Stimulated activated CD4-positive, alpha-beta T cell treated with anti-CD3 and anti-CD28 coated beads, Interleukin-12 subunit alpha, Interleukin-12 subunit beta, amount 100 ng/mL, for 48 hours (primary cell): ENCODE measurements at places on chromosomes 3 and 15.

- no peak for DNase-seq
Measured at GRCh38 chr3:48567090-48567489, 3.5 kb upstream of the UCN2 start.

DNA sequence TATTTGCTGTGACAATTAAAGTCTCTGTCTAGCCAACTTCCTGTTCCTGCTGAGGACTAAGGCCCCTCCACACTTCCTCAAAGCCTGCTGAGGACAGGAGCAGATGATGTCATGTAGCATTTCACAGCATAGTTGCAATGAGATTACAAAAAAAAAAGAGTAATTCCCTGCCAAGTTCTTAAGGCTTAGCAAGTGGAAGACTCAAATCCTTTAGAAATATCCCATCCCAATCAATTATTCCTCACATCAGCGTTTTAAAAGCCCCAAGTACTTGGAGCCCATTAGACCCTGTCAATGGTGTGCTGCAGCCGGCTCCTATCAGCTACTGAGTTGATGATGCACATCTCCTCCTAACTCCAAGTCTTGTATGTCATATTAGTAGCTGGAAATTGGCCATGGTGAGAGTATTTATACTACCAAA lies 51.7 kb downstream of the TRANK1 start:
- DNase-seq, result no peak

- DNase-seq, result no peak
Measured at GRCh38 chr3:89227634-89228033, 120.2 kb downstream of the EPHA3 start.

DNA sequence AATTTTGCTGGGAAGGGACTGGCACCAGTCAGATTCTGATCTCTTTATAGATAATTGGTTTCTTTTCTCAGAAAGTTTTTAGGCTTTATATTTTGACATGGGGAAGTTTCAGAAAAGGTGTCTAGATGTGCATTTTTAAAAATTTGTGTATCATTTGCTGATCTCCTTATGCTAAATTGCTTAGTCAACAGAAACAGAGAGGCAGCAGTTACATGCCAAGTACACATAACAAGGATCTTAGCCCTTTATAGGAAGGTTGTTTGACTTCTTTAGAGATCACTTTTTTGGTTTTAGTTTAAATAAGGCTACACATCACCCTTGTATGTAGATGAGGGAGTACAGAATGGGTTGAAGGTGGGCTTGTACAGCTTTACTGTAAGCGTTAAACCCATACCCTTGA lies 53.5 kb downstream of the RAP2B start:
- DNase-seq, result no peak

DNA sequence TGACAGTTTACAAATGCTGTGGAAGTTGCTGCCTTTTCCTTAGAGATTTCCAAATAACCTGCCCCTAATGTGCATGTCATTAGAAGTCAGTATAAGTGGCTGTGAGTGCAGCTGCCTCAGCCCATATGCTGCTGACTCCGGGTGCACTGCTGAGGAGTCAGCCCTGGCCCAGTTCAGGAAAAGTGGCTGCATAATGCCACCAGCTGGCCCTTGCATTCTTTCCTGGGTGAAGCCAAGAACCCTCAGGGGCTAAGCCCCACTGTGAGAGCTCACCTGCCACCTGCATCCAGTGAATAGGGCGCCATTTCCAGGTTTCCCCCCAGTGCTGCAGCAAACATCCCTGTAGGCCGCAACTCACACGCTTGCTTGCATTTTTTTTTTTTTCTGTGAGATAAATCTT lies 139.9 kb downstream of the TJP1 start:
- DNase-seq, result no peak

GRCh38 chr15:101070502-101071273 lies 151.5 kb downstream of the LRRK1 start:
- DNase-seq, result no peak

DNA sequence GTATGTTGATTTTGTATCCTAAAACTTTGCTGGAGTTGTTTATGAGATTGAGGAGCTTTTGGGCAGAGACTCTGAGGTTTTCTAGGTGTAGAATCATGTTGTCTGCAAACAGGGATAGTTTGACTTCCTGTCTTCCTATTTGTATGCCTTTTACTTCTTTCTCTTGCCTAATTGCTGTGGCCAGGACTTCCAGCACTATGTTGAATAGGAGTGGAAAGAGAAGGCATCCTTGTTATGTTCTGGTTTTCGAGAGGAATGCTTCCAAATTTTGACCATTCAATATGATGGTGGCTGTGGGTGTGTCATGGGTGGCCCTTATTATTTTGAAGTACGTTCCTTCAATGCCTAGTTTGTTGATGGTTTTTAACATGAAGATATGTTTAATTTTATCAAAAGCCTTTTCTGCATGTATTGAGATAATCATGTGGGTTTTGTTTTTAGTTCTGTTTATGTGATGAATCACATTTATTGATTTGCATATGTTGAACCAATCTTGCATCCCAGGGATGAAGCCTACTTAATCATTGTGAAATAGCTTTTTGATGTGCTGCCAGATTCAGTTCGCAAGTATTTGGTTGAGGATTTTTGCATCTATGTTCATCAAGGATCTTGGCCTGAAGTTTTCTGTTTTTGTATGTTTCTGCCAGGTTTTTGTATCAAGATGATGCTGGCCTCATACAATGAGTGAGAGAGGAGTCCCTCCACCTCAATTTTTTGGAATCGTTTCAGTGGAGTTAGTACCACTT lies 188.1 kb downstream of the MINAR1 start:
- DNase-seq, result no peak

- DNase-seq, result no peak
Measured at GRCh38 chr3:116809208-116809607, 99.6 kb downstream of the TUSC7 start.

DNA sequence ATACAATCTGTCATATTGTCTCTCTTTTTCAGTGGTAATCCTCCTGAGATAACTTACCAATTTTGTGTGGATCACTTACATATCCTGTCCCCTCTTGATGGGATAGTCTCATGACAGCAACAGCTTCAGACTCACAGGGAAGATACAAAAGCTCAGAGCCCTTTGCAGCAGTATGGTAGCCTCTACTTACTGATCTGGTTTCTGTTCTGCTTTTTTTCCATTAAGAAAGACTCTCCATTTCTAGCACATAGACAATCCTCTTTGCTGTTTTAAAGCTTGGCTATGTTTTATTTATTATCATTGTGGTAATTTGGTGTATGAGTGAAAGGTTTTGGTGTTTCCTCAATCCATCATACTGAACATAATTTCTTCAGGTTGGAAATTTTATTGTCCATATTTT lies 25.4 kb upstream of the SOX14 start:
- no peak for DNase-seq

GRCh38 chr3:13687517-13687943 lies 138.6 kb downstream of the FBLN2 start:
- DNase-seq, result no peak
